ENCODE measurements at places on chromosomes 7 and 10.

- no peak for DNase-seq
These were observed 398.5 kb upstream of the AKR1E2 start for GRCh38 chr10:4427532-4427931.

GRCh38 chr7:94436700-94437099 lies 42.0 kb downstream of the COL1A2 start:
- DNase-seq, result no peak

DNA sequence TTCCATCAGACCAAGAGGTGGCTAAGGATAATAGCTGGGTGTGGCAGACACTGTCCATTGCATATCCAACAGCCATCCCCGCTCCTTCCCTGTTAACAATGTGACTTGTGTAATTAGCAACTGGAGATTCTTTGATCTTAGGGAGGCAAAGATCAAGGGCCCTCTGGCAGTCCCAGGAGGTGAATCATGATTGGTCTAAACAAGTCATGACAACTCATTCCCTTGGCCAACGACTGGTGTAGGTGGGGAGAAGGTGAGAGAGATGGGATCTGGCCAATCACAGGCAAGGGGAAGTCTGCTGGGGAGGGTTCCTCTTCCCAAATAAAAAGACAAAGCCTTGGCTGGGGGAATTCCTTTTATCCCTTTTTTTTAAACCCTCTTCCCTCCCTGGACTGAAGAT lies 46.2 kb upstream of the COMTD1 start:
- no peak for DNase-seq

DNA sequence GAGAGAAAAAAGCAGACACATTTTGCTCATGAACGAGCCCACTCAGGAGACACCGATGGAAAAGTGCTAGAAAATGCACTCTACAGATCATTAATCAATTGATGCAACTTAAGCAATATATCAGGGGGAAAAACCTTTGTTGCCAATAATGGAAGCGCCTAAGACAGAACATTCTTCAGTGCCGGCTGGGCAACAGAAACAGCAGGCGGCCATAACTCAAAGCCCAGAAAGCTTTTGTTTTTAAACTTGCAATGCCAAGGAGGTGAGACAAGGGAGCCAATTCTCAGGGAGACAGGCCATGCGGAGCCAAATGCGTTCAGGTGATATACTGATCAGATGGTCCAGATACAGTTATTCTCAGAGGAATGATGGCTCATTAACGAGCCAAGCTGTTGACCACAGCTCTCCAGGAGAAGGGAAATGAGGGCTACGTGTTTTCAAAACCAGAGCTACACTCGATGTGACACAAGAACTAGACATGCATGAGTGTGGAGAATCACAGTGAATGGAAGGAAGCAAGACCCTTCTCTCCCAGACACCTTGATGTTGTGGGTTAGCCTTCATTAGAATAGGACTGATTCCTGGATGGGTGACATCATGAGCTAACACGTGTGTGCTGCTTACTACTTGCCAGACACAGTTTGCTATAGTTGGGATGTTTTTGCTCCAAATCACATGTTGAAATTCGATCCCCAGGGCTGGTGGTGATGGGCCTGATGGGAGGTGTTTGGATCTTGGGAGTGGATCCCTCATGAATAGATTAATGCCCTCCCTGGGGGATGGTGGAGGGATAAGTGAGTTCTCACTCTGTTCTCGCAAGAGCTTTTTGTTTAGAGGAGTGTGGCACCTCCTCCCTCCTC lies 79.1 kb upstream of the KCNMA1 start:
- no peak for DNase-seq

DNA sequence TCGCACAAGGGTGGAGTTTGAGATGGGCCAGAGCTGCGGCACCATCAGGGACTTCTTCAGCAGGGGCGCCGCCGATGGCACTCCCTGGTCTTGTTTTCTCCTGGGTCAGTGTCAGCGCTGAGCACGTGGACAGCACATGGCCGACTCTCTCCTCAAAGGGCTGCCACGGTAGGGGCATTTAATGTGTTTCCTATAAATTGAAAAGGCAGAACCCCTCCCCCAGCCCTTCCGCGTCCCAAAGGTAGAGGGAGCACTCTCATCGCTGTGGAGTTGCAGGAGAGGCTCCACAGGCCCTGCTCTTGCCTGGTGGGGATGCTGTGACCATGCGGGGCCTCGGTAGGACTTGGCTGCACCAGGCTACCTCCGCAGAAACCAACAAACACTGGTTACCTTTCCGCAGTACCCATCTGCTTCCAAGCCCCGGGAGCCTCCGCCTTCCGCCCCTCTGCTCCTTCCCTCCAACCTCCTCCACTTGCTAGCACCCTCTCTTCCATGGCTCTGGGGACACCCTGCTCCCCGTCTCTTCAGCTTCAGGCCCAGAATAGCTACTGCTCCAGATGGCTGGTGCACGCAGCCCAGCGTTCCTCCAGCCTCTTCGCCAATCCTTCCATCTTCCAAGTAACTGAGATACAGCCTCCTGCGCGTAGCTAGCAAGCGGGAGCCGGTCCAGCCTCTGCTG lies 166.3 kb upstream of the ADCY1 start:
- no peak for DNase-seq

DNA sequence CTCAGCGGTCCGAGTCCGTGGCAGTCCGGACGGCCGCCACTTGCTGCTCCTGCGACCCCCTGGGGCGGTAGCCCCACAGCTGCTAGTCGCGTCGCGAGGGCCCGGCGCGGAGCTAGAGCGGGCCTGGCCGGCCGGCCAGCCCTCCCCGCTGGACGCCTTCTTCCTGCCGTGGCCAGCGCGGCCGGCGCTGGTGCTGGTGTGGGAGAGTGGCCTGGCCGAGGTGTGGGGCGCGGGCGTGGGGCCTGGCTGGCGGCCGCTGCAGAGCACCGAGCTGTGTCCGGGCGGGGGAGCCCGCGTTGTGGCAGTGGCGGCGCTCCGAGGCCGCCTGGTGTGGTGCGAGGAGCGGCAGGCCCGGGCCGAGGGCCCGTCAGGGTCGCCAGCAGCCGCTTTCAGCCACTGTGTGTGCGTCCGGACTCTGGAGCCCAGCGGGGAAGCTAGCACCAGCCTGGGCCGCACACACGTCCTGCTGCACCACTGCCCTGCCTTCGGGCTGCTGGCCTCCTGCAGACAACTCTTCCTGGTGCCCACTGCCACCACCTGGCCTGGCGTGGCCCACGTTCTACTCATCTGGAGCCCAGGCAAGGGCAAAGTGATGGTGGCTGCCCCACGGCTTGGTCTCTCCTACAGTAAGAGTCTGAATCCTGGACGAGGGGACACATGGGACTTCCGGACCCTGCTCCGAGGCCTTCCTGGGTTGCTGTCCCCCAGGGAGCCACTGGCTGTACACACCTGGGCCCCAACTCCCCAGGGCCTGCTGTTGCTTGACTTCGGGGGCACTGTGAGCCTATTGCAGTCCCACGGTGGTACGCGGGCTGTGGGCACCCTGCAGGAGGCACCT lies 631 bp downstream of the HPS6 start:
- DNase-seq, result no peak

DNA sequence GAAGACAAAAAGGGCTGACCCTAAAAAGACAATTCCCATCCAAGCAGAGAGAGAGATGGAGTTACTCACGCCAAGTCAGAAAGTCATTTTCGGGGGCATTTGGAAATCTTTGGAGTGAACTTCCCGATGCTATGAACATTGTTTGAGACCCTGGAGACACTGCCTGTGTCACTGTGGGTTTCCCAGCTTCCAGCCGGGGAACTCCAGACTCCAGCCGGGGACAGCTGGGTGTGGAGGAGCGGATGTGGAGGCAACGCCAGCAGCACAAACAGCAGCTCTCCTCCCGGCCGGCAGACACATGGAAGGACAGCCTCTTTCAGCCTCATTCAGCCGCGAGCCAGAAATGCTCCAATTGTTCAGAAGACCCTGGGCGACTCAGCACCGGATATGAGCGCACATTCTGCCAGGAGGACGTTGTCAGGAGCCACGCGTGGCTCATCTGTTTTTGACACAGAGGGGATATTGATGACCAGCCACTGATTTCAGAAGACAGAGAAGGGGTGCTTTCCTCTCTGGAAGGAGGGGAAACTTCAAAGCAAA lies 97.6 kb downstream of the PRPF18 start:
- DNase-seq, result no peak

GRCh38 chr10:110101464-110102144 lies 93.8 kb downstream of the ADD3 start:
- no peak for DNase-seq

- DNase-seq, result no peak
These were observed 32.3 kb upstream of the KCNMA1 start for GRCh38 chr10:77669892-77670291.

DNA sequence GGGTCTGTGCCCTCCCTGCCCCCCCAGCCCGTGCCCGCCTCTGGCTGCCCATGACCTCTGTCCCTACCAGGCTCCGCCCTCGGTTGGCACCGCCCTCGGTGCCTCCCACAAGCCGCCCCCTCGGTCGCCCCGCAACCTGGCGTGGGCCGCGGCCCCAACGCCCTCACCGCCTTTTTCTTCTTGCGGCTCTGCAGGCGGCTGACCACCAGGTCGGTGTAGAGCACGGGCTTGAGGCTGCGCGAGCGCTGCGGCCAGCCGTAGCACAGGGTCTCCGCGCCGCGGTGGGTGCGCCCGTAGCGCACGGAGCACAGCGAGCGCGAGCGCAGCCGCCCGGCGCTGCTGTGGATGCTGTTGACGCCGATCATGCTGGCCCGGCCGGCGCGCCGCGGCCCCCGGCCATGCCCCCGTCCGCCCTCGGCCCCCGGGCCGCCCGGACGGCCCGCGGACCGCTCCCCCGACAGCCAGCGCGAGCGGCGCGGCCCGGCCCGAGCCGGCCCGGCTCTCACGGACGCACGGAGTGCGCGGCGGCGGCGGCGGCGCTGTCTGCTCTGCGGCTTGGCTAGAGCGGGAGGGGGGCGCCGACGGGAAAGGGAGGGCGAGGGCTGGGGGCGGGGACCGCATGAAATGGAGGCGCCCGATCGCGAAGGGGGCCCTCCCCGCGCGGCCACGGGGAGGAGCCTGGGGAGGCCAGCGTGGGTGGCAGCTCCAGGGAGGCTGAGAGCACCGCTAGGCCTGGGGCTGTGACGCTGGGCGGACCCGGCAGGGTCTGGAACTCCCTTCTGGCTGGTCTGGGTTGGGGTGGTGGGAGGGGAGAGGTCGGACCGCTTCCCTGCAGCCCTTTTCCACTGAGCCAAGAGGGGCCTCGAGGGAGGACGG lies 9.6 kb downstream of the PSD start:
- no peak for DNase-seq

GRCh38 chr10:129035052-129035827 lies 431.8 kb upstream of the MGMT start:
- DNase-seq, result no peak

DNA sequence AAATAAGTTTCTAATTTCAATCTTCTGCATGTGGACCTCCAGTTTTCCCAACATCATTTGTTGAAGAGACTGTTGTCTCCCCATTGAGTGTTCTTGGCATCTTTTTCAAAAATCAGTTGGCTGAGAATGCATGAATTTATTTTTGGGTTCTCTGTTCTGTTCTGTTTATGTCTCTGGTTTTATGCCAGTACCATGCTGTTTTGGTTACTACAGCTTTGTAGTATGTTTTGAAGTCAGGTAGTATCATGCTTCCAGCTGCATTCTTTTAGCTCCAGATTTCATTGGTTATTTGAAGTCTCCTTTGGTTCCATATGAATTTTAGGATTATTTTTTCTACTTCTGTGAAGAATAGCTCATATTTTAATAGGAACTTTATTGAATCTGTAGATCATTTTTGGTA lies 21.2 kb upstream of the SFTPD start:
- DNase-seq, result no peak

Data from GM18507 (cell line).